ENCODE measurements at places on chromosomes 4 and X.

DNA sequence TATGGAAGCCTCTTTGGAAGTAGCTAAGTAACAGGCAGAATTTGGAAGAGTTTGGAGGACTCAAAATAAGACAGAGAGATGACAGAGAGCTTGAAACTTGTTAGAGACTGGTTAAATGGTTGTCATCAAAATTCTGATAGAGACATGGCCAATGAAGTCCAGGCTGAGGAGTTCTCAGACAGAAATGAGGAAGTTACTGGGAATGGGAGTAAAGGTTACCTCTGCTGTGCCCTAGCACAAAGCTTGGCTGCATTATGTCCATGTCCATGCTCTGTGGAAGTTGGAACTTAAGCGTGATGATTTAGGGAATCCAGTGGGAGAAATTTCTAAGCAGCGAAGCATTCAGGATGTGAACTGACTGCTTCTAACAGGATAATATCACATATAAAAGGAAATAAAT is 146.2 kb upstream of the NDST4 start:
- no peak for DNase-seq

GRCh38 chrX:153608806-153609205 is 9.9 kb upstream of the CCNQ start:
- DNase-seq, result no peak

- no peak for DNase-seq
These were observed 1.4 kb downstream of the CLDN2 start for GRCh38 chrX:106921637-106922036.

DNA sequence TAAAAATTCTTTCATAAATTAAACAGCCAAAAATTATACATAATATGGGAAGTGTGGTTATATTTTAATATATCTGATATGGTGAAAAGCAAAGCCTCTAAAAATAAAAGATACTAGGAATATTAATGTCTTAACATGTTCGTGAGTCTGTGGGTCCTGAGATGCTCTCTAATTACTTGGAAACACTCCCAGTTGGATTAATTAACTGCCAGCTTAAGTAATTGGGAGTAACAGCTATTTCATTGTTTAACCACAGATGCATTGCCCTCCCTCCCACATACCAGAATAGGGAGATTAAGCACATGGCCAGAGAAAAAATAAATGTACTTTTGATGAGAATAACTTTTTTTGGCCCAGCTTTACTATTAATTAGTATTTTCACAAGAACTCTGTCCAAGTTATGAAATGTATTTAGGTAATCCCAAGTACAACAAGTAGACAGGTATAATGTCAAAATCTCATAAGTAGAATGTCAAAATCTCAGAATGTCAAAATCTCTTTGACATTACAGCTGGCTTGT is 79.7 kb downstream of the BTC start:
- DNase-seq, result no peak

GRCh38 chr4:99828477-99828876 is 11.8 kb downstream of the DAPP1 start:
- no peak for DNase-seq

- no peak for DNase-seq
These were observed 132.6 kb upstream of the ANK2 start for GRCh38 chr4:112916868-112917267.

- no peak for DNase-seq
These were observed 17.0 kb upstream of the HPF1 start for GRCh38 chr4:169774466-169775445.

- no peak for DNase-seq
These were observed 262.1 kb upstream of the GPC4 start for GRCh38 chrX:133677123-133678063.

GRCh38 chr4:165207016-165207430 is 338 bp upstream of the KLHL2 start:
- no peak for DNase-seq

- DNase-seq, result no peak
These were observed 13.5 kb downstream of the DCHS2 start for GRCh38 chr4:154478128-154478527.
